Breast epithelium (tissue), 4 donors: ENCODE measurements at places on chromosomes 1 and 21. TPM values are rescaled to one million over a fixed set of nuclear protein-coding genes. Genes with fewer than 3 reads are reported as not detected.

GRCh38 chr1:190942475-190942874, 464.8 kb upstream of the BRINP3 start:
- H3K27me3 ChIP-seq, result no peaks in the 10 kb centered on the region
- H3K27ac ChIP-seq, result no peak overlapping the region
- DNase-seq, result no peak
- no peak overlapping the region for H3K4me3 ChIP-seq
- no peaks in the 10 kb centered on the region for H3K4me1 ChIP-seq
- H3K36me3 ChIP-seq, result no peaks in the 10 kb centered on the region

Gene BTF3L4
- total RNA-seq, result 66.2 TPM

Gene GLMP
- 40.2 TPM for total RNA-seq

Gene OR2M3
- total RNA-seq, result not detected

- H3K4me3 ChIP-seq, result no peak overlapping the region
- DNase-seq, result no peak
- peaks cover 8% of the 10 kb centered on the region for H3K27me3 ChIP-seq
- no peaks in the 10 kb centered on the region for H3K36me3 ChIP-seq
Measured at GRCh38 chr1:157965584-157965983, 27.9 kb upstream of the KIRREL1 start.

Gene SYT6
- 0.15 TPM for total RNA-seq

DNA sequence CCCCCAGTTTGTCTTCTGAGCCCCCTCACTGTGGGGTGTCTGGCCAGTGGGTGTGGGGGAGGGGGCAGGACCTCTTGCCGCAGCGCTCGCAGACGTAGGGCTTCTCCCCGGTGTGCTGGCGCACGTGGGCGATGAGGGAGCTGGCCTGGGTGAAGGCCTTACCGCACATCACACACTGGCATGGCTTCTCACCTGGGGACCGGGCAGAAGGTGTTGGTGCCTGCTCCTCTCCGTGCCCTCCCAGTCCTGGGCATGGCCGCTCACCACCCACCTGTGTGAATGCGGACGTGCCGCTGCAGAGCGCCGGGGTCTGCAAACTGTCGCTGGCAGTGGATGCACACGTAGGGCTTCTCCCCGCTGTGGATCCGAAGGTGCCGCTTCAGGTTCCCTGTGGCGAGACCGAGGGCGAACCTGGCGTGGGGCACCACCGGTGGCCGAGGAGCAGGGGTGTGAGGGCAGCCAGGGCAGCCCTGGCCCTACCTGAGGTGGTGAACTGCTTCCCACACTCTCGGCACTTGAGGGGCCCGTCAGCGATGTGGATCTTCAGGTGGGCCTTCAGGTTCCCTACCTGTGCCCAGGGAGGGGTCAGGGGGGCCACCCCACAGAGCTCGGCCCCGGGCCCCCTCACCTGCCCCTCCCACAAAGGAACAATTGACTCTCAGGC, 32.4 kb downstream of the ZBTB17 start:
- H3K27ac ChIP-seq, result no peak overlapping the region
- no peaks in the 10 kb centered on the region for H3K27me3 ChIP-seq
- peaks cover 7% of the 10 kb centered on the region for H3K4me1 ChIP-seq
- peaks cover 5% of the 10 kb centered on the region for H3K36me3 ChIP-seq
- no peak for DNase-seq

- no peak overlapping the region for H3K27ac ChIP-seq
- H3K36me3 ChIP-seq, result no peaks in the 10 kb centered on the region
- no peaks in the 10 kb centered on the region for H3K4me1 ChIP-seq
Measured at GRCh38 chr1:96583903-96584302, 137.7 kb upstream of the PTBP2 start.

GRCh38 chr1:230173187-230173975, 106.3 kb downstream of the GALNT2 start:
- H3K4me3 ChIP-seq, result no peak overlapping the region
- DNase-seq, result no peak
- H3K36me3 ChIP-seq, result no peaks in the 10 kb centered on the region
- H3K4me1 ChIP-seq, result no peaks in the 10 kb centered on the region
- no peaks in the 10 kb centered on the region for H3K27me3 ChIP-seq

DNA sequence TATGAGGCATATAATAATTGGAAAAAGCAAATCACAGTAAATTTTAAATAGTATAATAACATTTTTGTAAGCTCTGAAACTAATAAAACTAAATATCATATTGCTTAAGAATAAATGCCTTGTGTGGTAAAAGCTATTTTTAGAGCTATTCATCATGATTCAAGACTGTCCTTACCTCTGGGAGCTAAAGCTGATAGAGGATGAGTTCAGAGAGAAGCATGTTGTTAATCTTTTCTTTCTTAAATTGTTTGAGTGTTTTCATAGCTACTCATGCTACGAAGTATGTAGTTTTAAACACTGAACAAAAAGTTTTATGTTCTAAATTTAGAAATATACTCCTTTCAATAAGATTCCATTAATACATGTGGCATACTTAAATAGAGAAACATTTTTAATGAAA, 30.5 kb downstream of the IFI16 start:
- H3K27me3 ChIP-seq, result no peaks in the 10 kb centered on the region
- H3K27ac ChIP-seq, result no peak overlapping the region
- DNase-seq, result no peak
- no peak overlapping the region for H3K4me3 ChIP-seq

DNA sequence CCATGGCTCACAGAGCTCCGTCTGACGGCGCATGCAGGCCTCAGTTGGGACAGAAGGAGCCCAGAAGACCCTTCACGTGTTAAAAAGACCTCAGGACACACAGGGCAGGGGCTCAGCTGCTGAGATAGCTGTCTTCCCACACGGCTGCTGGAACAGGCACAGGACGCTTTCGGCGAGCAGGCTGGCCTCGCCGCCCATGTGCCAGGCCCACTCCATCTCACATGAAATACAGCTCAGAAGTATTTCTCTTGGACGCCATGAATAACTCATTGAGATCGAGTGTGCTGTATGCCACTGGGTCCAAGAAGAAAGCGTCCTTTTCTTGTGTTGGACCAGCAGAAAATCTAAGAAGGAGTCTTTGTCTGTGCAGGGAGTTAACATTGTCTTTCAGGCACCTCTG, 69.6 kb downstream of the SIM2 start:
- no peak for DNase-seq
- H3K4me1 ChIP-seq, result peaks cover 8% of the 10 kb centered on the region
- H3K27me3 ChIP-seq, result no peaks in the 10 kb centered on the region
- no peak overlapping the region for H3K4me3 ChIP-seq

- no peak overlapping the region for H3K27ac ChIP-seq
- H3K36me3 ChIP-seq, result no peaks in the 10 kb centered on the region
- H3K4me3 ChIP-seq, result no peak overlapping the region
Measured at GRCh38 chr1:182357913-182358312, 33.7 kb downstream of the GLUL start.

Gene IFFO2
- 34.4 TPM for total RNA-seq

Gene FCRL2
- total RNA-seq, result 0.66 TPM

DNA sequence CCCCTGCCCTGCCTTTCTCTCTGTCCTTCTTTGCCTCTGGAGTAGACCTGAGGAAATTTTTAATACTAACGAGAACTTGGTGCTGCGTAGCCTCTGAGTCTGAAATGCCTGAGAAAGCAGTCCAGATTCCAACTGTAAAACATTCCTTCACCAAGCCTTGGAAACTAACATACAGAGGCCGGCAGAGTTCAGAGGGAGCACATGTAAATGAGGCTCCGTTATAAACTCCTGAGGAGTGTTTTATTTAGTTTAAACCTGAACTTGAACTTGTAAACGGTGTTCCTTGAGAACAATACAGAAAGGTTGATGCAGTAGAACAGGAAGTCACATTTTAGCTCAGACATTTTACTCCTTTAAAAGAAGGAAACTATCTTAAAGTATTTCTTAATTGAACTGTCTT, 280.7 kb downstream of the TM2D1 start:
- H3K4me3 ChIP-seq, result no peak overlapping the region
- H3K27me3 ChIP-seq, result no peaks in the 10 kb centered on the region

- H3K4me3 ChIP-seq, result no peak overlapping the region
- no peak overlapping the region for H3K27ac ChIP-seq
- H3K4me1 ChIP-seq, result no peaks in the 10 kb centered on the region
- no peak for DNase-seq
Measured at GRCh38 chr1:205920159-205920558, 23.1 kb downstream of the SLC26A9 start.

DNA sequence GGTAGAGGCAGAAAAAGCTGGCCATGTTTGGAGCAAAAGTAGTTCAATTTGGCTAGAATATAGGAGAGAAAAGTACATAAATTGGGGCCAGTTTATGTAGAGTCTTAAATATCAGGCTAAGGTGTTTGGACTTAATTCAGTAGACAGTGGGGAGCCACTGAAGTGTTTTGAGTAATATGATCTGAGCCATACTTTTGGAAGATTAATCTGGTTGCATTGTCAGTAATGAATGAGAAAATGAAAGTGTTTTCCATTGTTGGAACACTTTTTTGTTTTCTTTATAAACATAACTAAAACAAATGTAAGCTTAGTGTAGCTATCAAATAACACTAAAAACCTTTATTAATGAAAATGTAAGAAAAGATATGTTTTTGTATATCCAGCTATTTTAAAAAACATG, 42.1 kb downstream of the POU2F1 start:
- no peak for DNase-seq
- H3K36me3 ChIP-seq, result no peaks in the 10 kb centered on the region
- H3K27me3 ChIP-seq, result no peaks in the 10 kb centered on the region
- H3K4me3 ChIP-seq, result no peak overlapping the region
- no peak overlapping the region for H3K27ac ChIP-seq

DNA sequence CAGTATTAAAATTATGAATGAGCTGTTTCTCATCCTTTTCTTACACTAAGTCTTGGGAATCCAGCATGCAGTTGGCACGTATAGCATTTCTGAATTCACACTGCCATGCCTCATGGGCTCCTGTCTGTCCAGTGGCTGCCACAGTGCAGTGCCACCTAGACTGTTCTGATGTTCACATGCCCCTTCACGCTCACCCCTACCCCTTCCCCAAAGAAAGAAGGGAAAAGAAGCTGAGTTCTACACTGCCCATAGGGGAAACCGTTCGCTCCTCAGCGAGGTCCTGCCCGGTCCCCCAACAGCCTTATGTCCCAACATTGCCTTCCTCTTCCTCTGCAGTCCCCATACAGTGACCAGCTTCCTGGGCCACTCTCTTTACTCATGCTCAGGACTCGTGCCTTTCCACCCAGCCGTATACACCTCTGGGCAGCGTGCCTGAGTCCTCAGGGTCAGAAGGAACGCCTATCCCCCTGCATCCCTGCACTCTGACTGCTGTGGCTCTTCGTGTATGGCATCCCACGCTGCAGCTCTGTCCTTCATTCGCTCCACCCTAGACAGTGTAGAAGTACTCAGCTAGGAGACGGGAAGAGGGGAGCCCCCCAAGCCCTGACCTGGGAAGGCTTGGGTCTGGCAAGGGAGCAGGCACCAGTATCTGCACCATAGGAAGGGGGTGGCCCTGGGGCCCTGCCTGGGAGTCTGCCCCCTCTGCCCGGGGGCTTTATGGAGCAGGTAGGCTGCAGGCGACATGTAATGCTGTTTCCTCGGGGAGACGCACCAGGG, 24.1 kb upstream of the ARF1 start:
- H3K36me3 ChIP-seq, result no peaks in the 10 kb centered on the region
- H3K27ac ChIP-seq, result no peak overlapping the region
- peaks cover 48% of the 10 kb centered on the region for H3K27me3 ChIP-seq
- no peak overlapping the region for H3K4me3 ChIP-seq

Gene CDC42
- 192 TPM for total RNA-seq

DNA sequence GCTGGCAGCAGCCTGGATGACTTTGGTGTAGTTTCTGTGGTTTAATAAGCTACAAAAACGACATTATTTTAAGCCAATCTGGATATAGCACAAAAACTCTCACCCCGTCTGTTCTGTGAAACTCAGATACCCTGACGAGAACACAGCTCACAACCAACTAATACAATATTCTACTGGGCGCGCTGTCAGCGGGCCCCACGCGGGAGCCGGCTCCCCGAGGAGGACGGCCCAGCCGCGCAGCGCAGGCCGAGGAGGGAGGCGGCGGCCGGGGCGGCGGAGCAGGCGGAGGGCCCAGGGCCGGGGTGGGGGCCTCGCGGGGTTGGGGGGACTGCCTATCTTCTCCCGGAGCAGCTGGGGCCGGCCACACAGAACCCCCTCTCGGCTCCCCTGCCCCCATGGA, 87.2 kb upstream of the POU3F1 start:
- peaks cover 4% of the 10 kb centered on the region for H3K4me1 ChIP-seq
- H3K27ac ChIP-seq, result no peak overlapping the region
- no peak overlapping the region for H3K4me3 ChIP-seq
- H3K27me3 ChIP-seq, result no peaks in the 10 kb centered on the region
- no peak for DNase-seq
- no peaks in the 10 kb centered on the region for H3K36me3 ChIP-seq

- peaks cover 20% of the 10 kb centered on the region for H3K36me3 ChIP-seq
- peaks cover 8% of the 10 kb centered on the region for H3K4me1 ChIP-seq
- no peak for DNase-seq
- H3K27ac ChIP-seq, result peak overlapping the region; percentile 69
- H3K27me3 ChIP-seq, result no peaks in the 10 kb centered on the region
- no peak overlapping the region for H3K4me3 ChIP-seq
Measured at GRCh38 chr1:155962599-155963211, 15.6 kb downstream of the ARHGEF2 start.

GRCh38 chr1:30761381-30762151, 4.0 kb upstream of the LAPTM5 start:
- H3K4me1 ChIP-seq, result peaks cover 5% of the 10 kb centered on the region
- no peaks in the 10 kb centered on the region for H3K36me3 ChIP-seq
- no peak overlapping the region for H3K27ac ChIP-seq
- no peak for DNase-seq
- H3K4me3 ChIP-seq, result no peak overlapping the region

DNA sequence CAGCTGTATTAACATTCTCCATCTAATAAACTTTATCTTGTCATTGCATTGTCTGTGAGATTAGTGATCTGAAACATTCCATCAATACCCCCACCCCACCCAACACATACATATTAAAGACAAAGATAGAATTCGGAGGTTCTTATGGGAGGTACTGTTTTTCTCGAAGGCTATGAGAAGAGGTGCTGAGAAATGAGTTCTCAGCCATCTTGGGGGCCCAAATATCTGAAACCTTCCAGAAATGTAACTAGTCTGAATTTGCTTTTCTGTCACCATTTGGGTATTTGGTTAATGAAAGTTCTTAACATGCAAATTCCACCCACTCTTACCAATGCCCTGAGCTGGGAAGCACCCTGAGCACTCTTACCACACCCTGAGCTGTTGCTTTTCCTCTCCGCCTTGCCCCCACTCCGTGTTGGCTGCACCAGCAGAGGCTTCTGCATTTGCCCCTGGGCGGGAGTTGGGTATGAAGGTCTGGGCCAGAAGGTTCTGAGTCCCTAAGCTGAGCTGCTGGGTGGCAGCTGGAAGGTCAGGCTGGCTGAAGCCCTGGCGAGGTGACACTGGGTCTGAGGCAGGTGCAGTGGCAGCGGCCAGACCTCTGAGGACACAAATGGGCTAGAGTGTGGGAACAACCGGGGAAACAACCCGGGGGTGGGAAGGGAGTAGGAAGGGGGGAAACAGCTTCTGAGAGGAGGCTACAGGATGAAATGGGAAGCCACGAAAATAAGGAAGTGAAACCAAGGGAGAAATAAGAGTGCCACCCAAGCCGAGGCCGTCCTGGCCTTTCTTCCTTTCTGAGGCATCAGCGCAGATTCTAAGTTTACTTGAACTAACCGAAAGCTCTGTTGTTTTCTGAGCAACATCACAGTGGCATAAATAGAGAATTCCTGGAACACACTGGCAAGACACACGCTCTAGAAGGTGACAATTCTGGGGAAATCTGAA, 26.3 kb upstream of the IER5 start:
- no peaks in the 10 kb centered on the region for H3K27me3 ChIP-seq
- no peak for DNase-seq
- H3K4me1 ChIP-seq, result no peaks in the 10 kb centered on the region
- no peak overlapping the region for H3K4me3 ChIP-seq
- H3K36me3 ChIP-seq, result no peaks in the 10 kb centered on the region
